ENCODE measurements at places on chromosomes 11 and 22.

GRCh38 chr11:45237711-45238315 lies 48.3 kb downstream of the SYT13 start:
- no peak for DNase-seq

- peak; percentile 85 for DNase-seq
Observed at GRCh38 chr11:44775366-44775984, 48.7 kb downstream of the TSPAN18 start.

DNA sequence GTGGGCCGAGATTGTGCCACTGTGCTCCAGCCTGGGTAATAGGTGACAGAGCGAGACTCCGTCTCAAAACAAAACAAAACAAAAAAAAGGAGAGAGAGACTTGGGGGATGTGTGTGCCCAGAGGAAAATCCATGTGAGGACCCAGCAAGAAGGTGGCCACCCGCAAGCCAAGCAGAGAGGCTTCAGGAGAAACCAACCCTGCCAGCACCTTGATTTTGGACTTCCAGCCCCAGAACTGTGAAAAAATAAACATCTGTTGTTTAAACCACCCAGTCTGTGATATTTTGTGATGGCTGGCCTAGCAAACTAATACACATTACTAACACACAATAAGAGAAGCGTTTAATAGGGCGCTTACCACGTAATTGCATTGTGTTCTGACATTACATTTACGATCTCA lies 21.2 kb downstream of the TXN2 start:
- DNase-seq = no peak

DNA sequence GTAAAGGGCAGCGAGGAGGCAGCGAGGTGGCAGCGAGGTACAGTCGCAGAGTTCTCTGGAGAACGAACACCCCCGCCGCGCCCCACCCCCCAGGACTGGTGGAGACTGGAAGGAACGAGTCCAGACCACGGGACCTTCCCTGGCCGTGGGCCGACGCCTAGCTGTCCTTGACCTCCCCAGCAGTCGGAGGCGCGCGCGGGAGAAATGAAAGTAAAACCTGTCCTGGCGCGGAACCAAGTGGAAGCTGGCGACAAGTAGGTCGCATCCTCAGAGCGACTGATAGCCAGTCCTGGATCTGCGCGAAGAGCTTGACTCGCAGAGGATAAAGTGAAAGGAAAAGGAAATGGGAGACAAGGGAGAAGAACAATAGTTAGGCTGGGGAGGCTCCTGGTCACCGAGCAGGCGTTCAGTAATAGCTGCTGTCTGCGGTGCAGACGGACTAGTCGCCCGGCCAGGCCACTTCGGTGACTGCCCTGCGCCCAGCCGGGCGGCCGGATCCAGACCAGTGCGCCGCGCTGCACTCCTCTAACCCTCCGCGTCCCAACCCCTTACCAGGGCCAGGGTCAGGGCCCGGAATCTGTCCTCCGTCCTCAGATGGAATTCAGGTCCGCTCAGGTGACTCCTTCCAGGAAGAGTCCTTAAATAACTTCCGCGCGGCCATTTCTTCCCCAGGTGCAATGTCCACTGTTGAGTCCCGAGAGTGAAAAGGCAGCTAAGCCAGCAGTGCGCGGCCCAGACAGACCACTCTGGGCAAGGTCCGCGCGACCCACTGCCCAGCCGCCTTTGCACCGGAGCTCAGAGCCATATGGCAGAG lies 1.9 kb upstream of the ADM start:
- no peak for DNase-seq

GRCh38 chr22:49734390-49734789 lies 93.3 kb downstream of the BRD1 start:
- DNase-seq = no peak

GRCh38 chr11:131977854-131978253 lies 607.4 kb downstream of the NTM start:
- DNase-seq = no peak

DNA sequence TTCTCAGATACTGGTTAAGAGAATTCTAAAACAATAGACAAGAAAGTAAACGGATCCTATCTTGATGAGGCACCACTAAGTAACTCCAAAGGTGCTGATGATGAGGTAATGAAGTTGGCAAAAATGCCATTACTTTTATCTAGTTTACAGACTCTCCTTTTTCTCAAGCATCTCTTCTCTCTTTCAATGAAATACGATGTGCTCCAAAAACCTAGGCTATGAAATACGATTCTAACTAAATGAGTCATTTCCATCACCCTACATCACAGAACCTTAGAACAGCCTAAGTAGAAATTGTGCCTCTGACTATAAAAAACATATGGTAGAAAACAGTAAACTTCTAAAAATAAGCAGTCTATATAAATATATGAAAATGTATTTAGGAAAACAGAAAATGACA lies 58.9 kb upstream of the ARHGAP32 start:
- no peak for DNase-seq

DNA sequence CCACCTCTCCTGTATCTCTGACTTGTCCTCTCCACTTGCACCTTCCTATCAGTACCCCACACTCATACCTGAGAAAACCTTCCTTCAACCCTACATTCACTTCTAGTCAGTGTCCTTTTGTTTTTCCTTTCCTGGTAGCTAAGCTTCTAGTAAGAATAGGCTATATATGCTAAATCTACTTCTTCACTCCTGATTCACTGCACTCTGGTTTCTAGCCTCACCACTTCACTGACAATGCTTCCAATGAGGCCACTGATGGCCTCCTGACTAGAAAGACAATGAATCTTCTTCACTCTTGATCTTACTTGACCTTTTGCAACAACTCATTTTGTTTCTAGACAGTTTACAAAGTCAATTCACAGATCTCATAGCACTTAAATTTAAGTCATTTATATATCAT lies 52.0 kb downstream of the RELT start:
- no peak for DNase-seq

DNA sequence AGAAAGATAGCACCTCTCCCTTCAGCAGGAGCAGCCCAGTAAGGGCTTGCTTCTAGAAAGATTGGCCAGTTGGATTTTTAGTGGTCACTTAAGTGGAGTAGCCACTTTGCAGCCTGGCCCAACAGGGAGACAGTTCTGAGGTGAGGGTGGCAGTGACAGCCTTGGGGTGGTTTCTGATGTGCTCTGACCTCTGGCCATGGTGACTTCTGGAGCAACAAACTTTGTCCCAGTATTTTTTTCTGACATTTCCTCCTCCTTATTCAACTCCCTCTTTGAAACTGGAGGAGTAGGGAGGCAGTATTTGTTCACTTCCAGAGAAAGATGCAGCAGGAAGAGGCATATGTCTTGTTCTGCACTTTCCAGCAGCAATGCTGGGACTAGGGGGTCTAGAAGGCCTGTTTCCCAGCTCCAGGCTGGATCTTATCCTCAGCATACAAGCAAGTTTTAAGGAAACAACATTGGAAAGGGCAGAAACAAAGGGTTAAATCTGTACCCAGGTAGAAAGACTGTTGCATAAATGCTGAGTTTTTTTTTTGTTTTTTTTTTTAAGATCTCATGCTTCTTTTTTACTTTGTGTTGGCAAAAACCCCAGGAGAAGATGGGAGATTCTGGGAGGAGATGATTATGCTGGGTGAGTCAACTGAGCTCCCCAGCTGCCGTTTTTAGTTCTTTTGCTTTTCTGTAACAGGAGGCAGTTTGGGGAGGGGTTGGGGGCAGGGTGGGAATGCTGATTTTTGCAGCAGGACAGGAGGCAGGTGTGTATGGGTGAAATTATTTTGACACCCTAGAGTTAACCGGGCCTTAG lies 37.2 kb downstream of the RCOR2 start:
- no peak for DNase-seq

- DNase-seq = no peak
Observed at GRCh38 chr11:63919267-63920125, 2.5 kb upstream of the RCOR2 start.

DNA sequence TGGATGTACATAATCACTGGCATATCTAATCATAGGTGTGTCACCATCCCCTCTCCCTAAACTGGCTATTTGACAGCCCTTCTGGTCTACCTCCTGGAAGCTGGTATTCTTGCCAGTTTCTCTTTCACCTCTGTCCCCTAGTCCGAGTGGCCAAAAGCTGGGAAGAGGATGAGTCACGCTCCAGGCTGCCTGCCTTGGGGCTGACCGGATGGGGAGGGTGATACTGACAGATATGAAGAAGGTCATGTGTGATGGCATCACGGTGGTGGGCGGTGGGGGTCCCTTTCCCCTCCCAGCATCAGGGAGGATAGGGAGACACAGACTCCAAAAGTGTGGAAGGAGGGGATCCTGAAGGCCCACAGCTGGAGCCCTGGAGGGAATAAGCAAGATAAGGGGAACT lies 4.8 kb downstream of the OAF start:
- DNase-seq = no peak

GRCh38 chr11:27297616-27298015 lies 65.4 kb downstream of the CCDC34 start:
- no peak for DNase-seq

DNA sequence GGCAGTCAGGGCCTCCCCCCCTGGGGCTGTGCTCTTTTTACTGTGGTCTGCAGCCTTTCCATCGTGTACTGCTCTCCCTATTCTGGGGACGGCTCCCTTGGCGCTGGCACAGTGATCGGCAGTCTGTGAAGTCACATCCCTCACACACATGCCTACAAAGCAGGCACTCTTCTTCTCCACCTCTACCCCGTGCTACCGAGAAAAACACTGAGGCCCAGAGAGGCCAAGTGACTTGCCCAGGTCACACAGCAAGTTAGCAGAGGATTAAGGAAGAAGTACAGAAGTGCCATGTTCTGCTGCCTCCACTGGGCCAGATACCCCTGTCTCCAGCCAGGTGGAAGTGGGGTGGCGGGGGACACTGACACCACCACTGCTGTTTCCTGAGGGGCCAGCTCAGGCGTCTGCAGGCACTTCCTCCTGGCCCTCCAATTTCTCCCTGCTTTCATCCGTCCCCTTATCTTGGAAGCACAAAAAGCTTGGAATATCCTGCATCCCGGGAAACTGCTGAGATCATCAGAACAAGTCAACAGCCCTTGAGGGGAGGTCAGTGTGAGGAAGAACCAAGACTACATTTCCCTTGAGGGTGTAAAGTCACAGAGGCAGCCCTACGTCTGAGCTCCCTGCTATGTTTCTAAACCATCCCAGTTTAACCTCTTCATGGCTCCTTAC lies 30.2 kb upstream of the KLHL35 start:
- DNase-seq = no peak

- DNase-seq = no peak
Observed at GRCh38 chr11:69695581-69695980, 8.2 kb downstream of the FGF19 start.

DNA sequence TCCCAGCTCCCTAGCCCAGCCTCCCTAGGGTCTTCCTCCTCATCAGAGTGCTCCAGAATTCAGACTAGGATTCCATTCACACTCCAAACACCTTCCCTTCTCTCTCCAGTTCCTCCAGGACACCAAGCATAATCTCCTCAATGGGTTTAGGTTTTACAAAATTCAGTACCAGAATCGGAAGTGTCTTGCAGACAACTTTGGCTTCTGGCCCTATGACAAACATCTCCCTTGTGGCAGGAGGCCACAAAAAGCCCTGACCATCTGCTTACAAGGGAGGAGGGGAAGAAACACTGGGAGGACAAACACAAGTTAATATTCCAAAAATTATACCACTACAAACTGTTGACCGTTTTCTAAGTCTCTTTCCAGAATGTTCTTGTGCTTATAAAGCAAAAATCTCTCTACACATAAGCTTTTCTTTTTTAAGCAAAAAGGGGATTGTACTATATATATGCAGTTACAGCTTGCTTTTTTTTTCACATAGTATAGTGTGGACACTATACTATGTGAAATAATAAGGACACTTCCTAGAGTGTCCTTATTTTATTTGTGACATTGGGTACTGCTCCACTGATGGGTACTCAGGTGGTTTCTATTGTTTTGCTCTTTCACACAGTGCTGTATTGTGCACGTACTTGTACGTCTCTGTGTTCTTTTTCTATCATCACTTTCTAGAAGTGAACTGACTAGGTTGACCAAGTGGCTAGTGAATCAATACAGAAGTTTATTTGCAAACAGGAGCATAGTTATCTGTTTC lies 78.7 kb downstream of the BDNF start:
- no peak for DNase-seq

DNA sequence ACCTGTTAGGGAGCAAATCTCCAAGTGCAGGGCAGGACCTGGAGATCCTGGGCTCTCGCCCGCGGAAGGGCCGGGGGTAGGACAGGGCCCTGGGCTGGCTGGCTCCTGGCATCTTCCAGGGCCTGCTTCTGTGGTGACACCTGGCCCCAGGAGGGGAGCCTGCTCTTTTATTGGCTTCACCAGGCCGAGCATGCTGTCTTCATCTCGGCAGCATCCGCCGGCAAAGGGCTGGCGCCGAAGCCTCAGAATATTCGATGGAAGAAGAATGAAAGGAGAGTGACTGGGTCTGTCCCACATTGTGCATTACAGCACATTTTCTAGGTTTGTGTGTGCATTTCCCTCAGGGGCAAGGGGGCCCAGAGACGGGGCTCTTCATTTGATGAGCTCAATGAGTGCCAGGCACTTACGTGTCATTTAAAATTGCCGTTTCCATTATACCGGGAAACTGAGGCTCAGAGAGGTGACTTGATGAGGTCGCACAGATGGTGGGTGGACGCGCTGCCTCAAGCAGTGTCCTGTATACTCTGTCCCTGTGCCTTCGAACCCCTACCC lies 70.0 kb downstream of the RBX1 start:
- DNase-seq = no peak

GRCh38 chr11:72446929-72447769 lies 12.8 kb upstream of the CLPB start:
- DNase-seq = peak; percentile 67

DNA sequence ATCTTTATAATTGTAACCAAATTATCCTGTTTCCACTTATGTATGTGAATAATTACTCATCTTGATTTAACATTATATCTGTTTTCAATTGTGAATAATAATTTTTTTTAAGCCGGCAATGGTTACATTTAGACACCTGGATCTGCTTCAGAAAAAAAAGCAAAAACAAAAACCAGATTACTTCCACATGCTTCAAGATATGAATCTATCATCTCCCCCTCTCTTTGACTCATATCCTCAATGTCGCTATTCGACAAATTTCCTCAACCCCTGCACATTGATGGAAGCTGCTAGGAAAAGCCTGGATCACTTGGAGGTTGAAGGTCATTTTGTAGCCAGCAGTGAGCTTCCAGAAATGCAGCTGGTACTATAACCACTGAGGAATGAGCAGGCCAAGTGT lies 42.7 kb downstream of the SLC1A2 start:
- DNase-seq = no peak

- DNase-seq = peak; percentile 79
Observed at GRCh38 chr11:67356864-67357561, 3.7 kb upstream of the POLD4 start.

DNA sequence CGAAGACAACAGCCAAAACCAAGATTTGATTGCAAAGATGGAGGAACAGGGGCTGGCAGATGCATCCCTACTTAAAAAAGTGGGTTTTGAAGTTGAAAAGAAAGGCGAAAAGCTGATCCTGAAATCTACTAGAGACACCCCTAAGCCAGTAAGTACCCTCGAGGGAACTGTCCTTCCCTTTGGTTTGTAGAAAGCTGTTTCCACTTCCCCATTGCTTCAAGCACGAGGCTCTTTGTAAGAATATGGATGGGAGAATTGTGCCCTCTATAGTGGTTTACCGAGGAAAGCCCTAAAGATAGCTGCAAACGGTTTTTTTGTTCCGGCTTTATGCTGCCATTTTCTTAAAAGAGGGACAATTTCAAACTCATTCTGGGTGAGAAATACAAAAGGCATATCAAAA lies 133.9 kb downstream of the WNT7B start:
- DNase-seq = no peak

- no peak for DNase-seq
Observed at GRCh38 chr11:64299847-64300648, at the start of gene CATSPERZ. Gene CATSPERZ, plus strand, starts transcription at chr11:64300358. Its CDS starts 53 bp downstream, at chr11:64300411.

Measured in HEK293T (cell line).